ENCODE measurements at places on chromosomes 12 and 14.

- DNase-seq: peak; percentile 87
Measured at GRCh38 chr14:102539544-102540314, 30.2 kb upstream of the ANKRD9 start.

- peak; percentile 78 for DNase-seq
Measured at GRCh38 chr12:19186722-19187661, 57.5 kb downstream of the PLEKHA5 start.

DNA sequence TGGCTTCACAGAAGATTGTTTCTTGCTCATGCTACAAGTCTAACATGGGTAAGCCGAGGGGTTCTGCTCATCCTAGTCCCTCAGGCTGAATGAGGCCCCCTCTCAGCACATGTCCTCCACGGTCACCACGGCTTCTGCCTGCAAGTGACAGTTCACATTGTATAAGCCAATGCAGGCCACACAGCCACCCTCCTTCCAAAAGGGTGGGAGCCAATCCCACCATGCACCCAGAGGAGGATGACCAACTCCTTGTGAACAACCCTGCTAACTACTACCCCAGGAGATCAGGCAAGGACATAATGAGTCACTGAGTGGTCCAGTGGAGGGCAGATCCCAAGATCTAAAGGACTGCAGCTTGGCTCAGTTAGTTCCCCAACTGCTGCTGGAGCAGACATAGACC, 6.1 kb downstream of the SPRING1 start:
- DNase-seq: no peak

DNA sequence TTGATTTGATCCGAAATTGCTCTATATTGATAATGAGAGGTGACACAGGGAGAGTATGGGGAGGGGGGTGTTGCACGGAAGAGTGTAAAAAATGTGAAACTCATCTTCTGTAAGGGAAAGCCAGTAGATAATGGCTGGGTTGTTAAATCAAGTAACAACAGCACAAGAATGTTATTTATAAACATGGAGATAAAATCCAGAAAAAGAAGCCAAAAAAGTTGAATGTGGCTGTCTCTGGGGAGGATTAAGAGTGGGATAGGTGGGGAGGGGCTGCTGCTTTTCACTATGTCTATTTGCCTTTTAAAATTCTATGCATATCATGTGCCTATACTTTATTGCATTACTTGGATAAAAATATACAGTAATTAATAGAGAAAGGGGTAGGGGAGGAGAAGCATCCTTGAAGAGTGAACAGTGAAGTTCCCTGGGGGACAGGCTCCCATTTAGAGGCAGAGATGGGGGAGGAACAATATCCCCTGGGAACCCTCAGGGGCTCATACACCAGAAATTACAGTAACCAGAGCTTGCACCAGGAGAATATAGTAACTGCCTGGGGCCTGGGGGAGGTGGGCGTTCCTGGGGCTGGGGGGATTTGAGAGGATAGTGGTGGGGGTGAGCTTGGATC, 39.2 kb upstream of the ANKRD9 start:
- no peak for DNase-seq

- peak; percentile 51 for DNase-seq
Measured at GRCh38 chr14:74638966-74639365, 26.9 kb upstream of the LTBP2 start.
